Aorta (tissue), 5 donors: ENCODE measurements at places on chromosomes 12 and 14. TPM values are rescaled to one million over a fixed set of nuclear protein-coding genes. Genes with fewer than 3 reads are reported as not detected.

DNA sequence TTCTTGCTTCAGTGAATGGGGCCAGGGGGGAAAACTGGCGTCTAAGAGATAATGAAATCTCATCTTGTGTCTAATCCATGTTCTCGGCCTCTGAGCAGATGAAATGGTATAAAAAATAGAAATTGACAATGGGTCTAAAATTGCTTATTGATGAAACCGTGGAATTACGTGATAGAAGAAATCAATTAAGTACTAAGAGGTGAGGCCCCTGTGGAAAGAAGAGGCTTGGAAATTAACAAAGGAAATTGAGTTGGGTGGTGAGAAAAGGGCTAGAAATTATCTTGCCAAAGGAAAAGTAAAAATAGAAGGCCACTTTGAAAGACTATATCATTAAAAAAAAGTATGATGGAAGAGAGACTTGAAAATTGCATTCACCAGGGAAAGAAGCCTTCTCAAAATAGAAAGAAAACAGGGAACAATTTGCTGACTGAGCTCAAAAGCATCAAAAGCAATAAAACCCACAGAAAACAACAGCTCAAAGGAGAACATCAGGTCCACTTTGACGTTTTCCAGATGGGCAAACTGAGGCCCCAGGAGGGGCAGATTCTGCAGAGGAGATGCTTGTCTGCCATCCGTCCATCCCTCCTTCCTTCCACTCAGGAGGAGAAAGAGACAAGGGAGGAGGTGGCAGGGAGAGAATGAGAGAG lies 226.1 kb upstream of the RTL1 start:
- no peak overlapping the region for H3K27ac ChIP-seq
- H3K4me3 ChIP-seq = no peak overlapping the region
- DNase-seq = no peak
- no peaks in the 10 kb centered on the region for H3K4me1 ChIP-seq

DNA sequence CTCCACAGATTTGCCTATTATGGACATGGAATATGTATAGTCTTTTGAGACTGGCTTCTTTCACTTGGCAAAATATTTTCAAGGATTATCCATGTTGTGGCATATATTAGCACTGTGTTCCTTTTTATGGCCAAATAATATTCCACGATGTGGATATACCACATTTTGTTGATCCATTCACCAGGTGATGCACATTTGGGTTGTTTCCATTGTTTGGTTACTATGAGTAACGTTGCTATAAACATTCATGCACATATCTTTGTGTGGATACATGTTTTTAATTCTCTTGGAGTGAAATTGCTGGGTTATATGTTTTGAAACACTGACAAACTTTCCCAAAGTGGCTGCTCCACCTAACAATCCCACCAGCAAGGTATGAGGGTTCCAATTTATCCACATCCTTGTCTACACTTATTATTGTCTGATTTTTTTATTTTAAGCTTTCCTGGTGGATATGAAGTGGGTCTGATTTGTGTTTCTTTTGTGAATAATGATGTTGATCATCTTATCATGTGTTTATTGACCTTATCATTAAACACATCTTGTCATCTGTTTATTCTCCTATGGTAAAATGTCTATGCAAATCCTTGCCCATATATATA lies 116.2 kb upstream of the FRMD6 start:
- no peaks in the 10 kb centered on the region for H3K36me3 ChIP-seq
- no peaks in the 10 kb centered on the region for H3K27me3 ChIP-seq
- H3K27ac ChIP-seq = no peak overlapping the region
- H3K4me1 ChIP-seq = peaks cover 6% of the 10 kb centered on the region
- DNase-seq = no peak

DNA sequence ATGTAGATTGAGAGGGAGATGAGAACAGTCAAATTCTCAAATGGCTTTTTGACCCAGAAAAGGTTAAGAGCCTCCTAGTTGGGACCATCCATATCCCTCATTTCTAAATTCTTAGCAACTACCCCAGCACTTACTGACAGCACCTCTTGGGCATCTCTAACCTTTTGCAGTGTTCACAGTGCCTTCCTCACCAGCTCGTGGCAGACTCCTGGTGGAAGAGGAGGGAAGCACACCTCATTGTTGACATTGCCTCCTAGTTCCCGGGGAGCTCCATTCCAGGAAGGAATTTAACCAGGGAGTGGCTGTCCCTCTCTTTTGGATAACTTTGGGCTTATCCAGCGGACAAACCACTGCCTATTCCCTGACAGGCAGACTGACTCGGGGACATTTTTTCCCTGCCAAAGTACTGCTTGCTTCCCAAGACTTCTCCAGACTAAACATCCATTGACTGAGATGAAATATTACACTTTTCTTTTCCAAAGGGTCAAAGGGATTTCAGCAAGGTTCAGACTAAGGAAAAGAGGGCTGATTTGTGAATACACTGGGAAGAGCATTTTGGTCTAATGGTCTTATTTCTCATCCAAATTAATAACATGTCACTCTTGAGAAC lies 9.0 kb upstream of the OR6J1 start:
- no peak overlapping the region for H3K4me3 ChIP-seq
- H3K27ac ChIP-seq = no peak overlapping the region
- no peaks in the 10 kb centered on the region for H3K36me3 ChIP-seq
- H3K4me1 ChIP-seq = no peaks in the 10 kb centered on the region
- peak; percentile 57 for DNase-seq
- H3K27me3 ChIP-seq = no peaks in the 10 kb centered on the region

GRCh38 chr12:5272018-5272785 lies 159.7 kb upstream of the NTF3 start:
- H3K4me3 ChIP-seq = no peak overlapping the region
- H3K27ac ChIP-seq = no peak overlapping the region
- H3K36me3 ChIP-seq = no peaks in the 10 kb centered on the region
- DNase-seq = no peak

DNA sequence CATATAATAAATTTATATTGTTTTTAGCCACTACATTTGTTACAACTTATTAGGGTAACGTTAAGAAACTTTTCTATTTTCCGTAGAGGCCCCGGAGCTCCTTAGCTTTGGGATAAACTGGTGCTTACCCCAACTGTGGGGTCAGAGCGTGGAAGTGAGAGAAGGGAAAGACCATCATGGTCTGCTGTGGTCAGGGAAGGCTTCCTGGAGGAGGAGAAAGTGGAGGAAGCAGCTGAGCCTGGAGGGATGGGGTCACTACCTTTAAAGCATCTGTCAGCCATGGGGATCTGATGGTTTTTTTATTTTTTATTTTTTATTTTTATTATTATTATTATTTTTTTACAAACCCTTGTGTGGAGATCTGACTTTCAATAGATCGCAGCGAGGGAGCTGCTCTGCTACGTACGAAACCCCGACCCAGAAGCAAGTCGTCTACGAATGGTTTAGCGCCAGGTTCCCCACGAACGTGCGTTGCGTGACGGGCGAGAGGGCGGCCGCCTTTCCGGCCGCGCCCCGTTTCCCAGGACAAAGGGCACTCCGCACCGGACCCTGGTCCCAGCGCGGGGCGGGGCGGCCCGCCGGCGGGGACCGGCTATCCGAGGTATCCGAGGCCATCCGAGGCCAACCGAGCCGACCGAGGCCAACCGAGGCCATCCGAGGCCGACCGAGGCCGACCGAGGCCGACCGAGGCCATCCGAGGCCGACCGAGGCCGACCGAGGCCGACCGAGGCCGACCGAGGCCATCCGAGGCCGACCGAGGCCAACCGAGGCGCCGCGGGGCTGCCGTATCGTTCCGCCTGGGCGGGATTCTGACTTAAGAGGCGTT lies 1101.2 kb upstream of the TMEM132C start:
- no peaks in the 10 kb centered on the region for H3K36me3 ChIP-seq
- H3K4me3 ChIP-seq = peak overlapping the region; percentile 6
- no peaks in the 10 kb centered on the region for H3K27me3 ChIP-seq
- peak; percentile 92 for DNase-seq

- H3K4me3 ChIP-seq = peak within 1 kb of the TSS; percentile 80
- no peaks in the 10 kb centered on the region for H3K27me3 ChIP-seq
- no peak within 1 kb of the TSS for H3K27ac ChIP-seq
Observed at GRCh38 chr14:104865081-104865630, at the start of gene CEP170B. Gene CEP170B, plus strand, starts transcription at chr14:104865268. Its CDS starts 3,183 bp downstream, at chr14:104868451.

- H3K4me1 ChIP-seq = no peaks in the 10 kb centered on the region
- H3K36me3 ChIP-seq = peaks cover 3% of the 10 kb centered on the region
- DNase-seq = no peak
- no peaks in the 10 kb centered on the region for H3K27me3 ChIP-seq
- H3K4me3 ChIP-seq = no peak overlapping the region
- no peak overlapping the region for H3K27ac ChIP-seq
Observed at GRCh38 chr12:63805704-63806672, 26.3 kb downstream of the RXYLT1 start.

- peaks cover 6% of the 10 kb centered on the region for H3K36me3 ChIP-seq
- no peak overlapping the region for H3K4me3 ChIP-seq
- DNase-seq = no peak
- no peaks in the 10 kb centered on the region for H3K27me3 ChIP-seq
Observed at GRCh38 chr12:119673634-119674033, 5.7 kb downstream of the PRKAB1 start.

DNA sequence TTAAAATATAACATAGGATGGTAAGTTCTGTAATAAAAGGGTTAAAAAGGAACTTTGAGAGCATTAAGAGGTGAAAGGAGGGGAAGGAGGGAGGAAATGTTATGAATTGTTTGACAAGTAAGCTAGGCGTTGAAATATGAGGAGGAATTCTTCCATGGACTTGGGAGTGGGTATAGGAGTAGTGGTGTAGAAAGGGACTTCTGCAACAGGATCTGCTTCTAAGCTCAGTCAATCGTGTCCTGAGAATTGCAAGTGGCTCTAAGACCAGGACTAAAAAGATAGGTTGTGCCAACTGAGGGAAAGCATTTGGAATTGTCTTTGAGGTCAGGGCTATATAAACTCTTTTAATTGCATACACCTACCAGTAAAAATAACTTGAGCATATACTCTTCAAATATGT lies 74.1 kb upstream of the SLC38A2 start:
- no peaks in the 10 kb centered on the region for H3K27me3 ChIP-seq
- peaks cover 4% of the 10 kb centered on the region for H3K4me1 ChIP-seq
- no peak overlapping the region for H3K27ac ChIP-seq
- no peaks in the 10 kb centered on the region for H3K36me3 ChIP-seq

- DNase-seq = no peak
- no peaks in the 10 kb centered on the region for H3K4me1 ChIP-seq
- H3K27me3 ChIP-seq = no peaks in the 10 kb centered on the region
Observed at GRCh38 chr14:76146976-76147375, 4.7 kb upstream of the GPATCH2L start.

GRCh38 chr14:60240139-60240856 lies 8.7 kb upstream of the PPM1A start:
- H3K27ac ChIP-seq = no peak overlapping the region
- H3K4me3 ChIP-seq = no peak overlapping the region
- no peak for DNase-seq

- no peak overlapping the region for H3K27ac ChIP-seq
- H3K4me1 ChIP-seq = no peaks in the 10 kb centered on the region
- no peak overlapping the region for H3K4me3 ChIP-seq
- no peak for DNase-seq
Observed at GRCh38 chr14:71557351-71557750, 374.9 kb upstream of the RGS6 start.

DNA sequence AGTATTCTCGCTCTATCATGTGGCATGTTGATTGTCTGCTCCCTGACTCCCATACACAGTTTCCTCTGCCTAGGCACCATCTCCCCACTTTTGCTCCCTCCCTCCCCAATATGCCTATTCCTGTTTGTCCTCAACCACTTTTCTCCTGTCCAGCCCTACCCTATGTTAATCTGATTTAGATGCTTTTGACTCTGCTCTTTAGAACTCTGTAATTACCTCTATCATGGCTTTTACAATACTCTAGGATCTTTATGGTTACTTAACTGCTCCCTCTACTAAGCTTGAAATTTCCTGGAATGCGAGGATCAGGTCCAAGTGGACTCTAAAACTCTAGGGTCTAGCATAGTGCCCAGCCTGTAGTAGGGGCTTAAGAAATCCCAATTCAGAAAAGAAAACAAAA lies 68.6 kb downstream of the TGFB3 start:
- no peaks in the 10 kb centered on the region for H3K36me3 ChIP-seq
- no peaks in the 10 kb centered on the region for H3K4me1 ChIP-seq
- H3K4me3 ChIP-seq = no peak overlapping the region
- H3K27me3 ChIP-seq = no peaks in the 10 kb centered on the region

DNA sequence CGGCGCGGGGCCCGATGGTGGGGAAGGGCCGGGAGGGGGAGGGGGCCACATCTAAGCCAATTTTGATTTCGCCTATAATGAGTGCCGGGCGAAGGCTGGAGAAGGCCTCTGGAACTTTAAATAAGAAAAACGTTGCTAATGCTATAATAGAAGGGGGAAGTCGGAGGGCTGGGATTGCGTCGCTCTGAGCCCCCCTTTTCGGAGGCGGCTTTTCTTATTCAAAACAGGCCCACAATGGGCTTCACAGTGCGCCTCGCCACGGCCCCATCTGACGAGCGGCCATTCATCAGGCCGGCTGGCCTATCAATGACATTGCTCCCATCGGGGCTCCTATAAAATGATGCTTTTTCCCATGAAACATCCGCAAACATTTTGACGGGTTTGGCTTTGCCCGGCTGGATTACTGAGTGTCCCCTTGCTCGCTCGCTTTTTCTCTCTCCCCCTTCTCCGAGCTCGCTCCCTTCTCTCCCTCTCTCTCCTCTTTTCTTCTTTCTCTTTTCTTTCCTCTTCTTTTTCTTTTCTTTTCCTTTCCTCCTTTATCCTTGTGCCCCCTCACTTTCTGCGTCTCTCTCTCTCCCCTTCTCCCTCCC lies at the start of gene RFX4:
RFX4 (plus strand) TSS at position 364 of the 590 bp plus-strand sequence. CDS start 317 bp downstream, outside the sequence.
- H3K4me1 ChIP-seq = no peaks in the 10 kb centered on the region
- H3K27ac ChIP-seq = no peak within 1 kb of the TSS
- H3K4me3 ChIP-seq = peak within 1 kb of the TSS; percentile 45
- no peaks in the 10 kb centered on the region for H3K27me3 ChIP-seq
- no peaks in the 10 kb centered on the region for H3K36me3 ChIP-seq

DNA sequence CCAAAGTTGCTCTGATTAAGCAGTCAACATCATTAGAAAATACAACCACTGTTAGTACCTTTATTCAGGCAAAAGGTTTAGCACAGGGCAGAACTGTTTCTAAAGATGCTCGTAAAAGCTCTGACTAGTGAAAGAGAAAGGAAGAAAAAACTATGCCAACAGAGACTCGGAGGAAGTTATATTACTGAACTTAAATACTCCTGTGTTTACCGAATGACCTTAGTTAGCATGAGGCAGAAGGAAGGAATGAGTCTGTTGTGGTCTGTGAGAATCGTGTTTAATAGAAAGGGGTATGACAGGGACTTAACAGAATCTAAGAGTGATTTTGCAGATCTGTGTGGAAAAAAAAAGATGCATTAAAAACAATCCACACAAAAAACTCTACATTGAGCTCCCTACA lies 84.1 kb upstream of the OVCH1 start:
- no peaks in the 10 kb centered on the region for H3K4me1 ChIP-seq
- DNase-seq = no peak
- no peak overlapping the region for H3K4me3 ChIP-seq

GRCh38 chr12:15997910-15998309 lies 86.8 kb downstream of the DERA start:
- no peaks in the 10 kb centered on the region for H3K4me1 ChIP-seq
- H3K4me3 ChIP-seq = no peak overlapping the region
- H3K27me3 ChIP-seq = no peaks in the 10 kb centered on the region
- no peaks in the 10 kb centered on the region for H3K36me3 ChIP-seq
- DNase-seq = no peak

The CFAP251 gene
- total RNA-seq = 2.8 TPM

The RTN1 gene
- total RNA-seq = 42.4 TPM

The PELI2 gene
- 19.7 TPM for total RNA-seq

The SLC38A2 gene
- 405 TPM for total RNA-seq

The RPGRIP1 gene
- total RNA-seq = 0.39 TPM

The CCDC175 gene
- 1.1 TPM for total RNA-seq

The NRIP2 gene
- total RNA-seq = 7.8 TPM

The SIX4 gene
- total RNA-seq = 6.0 TPM

The LRRK2 gene
- 42.0 TPM for total RNA-seq
